Colonic mucosa (tissue), 4 donors: ENCODE measurements at places on chromosomes 1 and 21.
A peak's percentile ranks its signal among the peaks of the same experiment; 100 is the strongest.

- no peak for DNase-seq
Observed at GRCh38 chr1:156584813-156585212, 5.3 kb downstream of the TTC24 start.

DNA sequence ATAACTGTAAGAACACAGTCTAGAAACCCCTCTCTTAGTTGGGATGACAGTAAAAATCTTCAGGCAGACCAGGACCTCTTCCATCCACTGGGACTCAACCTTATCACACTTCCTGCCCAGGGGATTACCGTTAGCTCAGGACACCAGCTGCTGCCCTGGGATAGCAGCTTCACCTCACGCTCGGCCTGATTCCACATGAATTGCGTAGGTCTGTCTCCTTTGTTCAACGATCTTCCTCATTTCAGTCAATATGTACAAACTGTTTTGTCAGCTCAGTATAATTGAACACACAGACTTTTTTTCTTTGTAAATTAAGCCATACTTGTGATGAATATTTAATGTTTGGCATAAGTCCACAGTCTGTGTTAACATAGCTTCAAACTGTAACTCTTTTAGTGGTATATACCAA lies 290.4 kb downstream of the GRIK1 start:
- DNase-seq, result no peak

- no peak for DNase-seq
Observed at GRCh38 chr1:32031578-32032274, 18.1 kb downstream of the KHDRBS1 start.

GRCh38 chr21:45802425-45802824 lies 158.9 kb downstream of the PCBP3 start:
- DNase-seq, result no peak

- DNase-seq, result no peak
Observed at GRCh38 chr1:90007979-90008404, 13.1 kb downstream of the ZNF326 start.

DNA sequence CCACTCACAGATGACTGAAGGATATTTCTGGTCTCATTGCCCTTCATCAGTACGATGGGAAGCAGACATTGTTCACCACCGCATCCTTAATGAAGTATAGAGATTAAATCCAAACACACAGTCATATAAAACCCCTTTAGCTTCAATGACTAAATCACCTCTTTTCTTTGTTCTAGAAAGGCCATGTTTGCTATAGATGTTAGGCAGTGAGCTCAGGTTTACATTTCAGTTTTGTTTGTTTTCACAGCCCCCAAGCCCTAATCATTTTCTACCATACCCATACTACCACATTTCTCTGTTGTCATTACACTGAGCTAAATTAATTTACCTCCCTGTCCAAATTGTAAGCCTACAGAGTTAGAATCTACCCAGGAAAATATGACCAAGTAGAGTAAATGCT lies 385.1 kb downstream of the NTNG1 start:
- DNase-seq, result no peak

DNA sequence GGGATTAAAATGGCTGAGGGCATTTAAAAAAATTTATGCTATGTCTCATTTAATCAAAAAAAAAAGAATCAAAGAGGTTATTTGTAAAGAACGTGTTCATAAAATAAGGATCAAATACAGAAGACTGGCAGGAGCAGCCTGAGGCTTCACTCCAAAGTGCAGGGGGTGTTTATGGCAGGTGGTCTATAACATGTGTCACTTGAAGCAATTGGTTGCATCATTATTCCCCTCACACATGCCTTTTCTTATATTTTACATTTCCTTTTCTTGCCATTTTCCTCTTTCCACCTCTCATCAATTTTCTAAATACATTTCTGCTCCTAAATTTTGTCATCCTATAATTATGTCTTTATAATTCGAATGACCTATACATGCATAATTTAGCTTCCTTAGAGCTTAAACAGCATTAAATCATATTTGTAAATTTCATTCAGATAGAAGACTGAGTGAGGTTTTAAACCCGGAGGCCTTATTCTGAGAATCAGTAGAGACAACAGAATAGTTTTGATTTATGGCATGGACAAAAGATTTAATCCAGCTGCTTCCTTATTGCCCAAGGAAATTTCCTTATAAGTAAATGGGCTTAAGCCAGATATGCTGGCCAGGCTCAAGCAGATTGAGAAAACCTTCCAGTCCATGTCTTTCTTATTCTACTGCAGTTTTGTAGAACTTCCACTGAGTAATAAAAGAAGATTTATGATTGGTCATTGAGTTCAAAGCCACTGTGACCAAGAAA lies 322.8 kb downstream of the TGFB2 start:
- DNase-seq, result no peak

- no peak for DNase-seq
Observed at GRCh38 chr21:41196993-41197392, 29.0 kb downstream of the BACE2 start.

DNA sequence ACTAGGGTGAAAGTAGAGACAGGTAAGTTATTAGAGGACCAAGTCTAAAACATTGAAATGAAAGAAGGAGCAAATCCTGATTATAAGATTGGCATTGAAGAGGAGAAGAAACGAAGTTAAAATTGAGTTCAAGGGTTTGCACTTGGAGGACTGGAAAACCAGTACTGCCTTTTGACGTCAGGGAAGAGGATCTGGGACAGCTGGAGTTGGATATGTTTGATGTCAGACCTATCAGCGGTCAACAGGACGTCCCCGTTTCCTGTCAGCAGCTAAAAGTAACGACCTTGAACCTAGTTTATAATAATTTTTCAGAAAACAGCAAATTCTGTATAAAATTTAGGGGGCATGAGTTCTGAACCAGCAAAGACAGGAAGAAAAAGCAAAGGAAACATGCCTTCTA lies 1.2 kb upstream of the NID1 start:
- DNase-seq, result no peak

DNA sequence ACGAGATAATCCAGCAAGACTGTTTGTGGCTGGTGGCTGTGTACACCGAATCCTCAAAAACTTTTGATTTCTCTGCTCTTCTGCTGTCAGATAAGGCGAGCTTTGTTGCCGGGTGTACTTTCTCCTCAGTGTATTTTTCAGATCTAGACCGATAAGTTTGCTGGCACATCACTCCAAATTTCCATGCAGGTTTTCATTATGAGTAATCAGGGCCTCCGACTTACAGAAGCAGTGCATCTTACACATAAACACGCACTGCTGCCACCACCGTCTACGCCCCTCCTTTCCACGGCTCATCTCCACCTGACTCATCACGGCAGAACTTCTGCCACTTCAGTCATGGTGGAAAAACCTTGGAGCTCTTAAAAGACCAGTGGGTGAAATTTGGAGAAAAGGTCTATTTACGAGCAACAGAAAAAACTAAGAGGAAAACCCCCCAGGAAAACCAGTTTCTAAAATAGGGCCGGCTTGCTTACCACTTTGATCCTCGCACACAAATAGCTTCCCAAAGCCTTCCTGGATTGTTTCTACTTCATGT lies 7.7 kb downstream of the ZBTB21 start:
- DNase-seq, result no peak

DNA sequence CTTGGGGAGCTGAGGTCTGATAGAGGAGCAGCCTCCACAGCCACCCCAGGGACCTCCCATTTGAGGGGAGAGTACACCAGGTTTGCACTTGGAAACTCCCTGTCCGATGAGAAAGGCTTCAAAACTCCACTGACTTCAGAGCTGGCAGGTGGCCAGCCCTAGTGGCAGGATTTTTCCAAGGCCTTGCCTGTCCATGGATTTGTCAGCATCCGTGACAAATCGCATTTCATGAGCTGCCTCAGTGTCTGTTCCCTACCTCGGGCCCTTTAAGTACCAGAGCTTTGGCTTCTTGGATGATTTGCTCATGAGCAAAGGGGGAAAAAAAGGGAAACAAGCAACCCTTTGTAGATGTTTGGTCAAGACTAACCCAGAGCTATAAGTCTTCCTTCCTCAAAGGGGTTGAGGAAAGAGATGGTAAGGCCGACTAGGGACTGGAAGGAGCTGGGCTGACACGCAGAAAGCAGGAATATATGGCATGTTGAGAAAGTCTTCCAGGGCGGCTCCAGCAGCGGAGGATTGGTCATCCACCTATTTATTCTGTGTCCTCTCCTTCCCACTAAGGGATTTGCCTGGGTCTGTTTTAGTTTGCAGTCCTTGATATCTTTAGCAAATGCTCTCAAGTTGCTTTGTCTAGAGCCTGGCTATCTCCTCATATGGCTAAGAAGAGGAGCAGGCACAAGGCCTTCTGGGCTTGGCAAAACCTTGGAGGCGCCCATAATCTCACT lies 2.7 kb upstream of the HSPG2 start:
- DNase-seq, result peak; percentile 82

GRCh38 chr1:152513081-152513480 lies 1.2 kb upstream of the CRCT1 start:
- no peak for DNase-seq
